Progenitor cell of endocrine pancreas (in vitro differentiated cells): ENCODE measurements at places on chromosomes 11 and 22.

DNA sequence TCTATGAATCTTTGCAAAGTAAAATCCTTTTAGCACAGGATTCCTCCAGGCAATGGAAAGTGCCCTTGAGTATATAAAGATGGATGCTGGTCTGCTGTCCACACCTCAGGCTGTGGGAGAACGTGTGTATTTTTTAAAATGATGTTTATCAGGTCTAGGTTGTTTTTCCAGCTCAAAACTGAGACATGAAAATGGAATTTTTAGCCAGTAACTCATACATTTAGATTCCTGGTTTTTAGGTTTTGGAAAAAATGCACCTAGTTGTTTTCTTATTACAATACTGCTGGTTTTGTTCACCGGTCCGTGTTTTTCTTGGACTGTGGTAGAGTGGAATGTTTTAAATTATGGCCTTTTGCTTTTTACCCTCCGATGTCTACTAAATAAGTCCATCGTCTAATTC lies 554.7 kb downstream of the SOX6 start:
- DNase-seq: no peak

DNA sequence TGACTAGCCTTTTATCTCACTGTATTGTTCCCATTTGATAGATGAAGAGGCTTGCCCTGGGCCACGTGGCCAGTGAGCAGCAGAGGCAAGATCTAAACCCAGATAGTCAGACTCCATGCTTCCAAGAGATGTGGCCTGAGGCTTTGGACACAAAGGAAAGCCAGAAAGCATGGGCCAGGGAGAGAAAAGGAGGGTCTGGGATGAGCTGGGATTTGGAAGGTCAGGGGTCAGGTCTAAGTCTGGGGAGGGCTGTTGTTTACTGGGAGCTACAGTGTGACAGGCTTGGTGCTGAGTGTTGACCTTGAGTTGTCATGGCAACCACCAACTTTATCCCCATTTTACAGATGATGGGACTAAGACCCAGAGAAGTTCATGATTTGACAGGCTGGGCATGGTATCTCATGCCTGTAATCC lies 2.1 kb downstream of the SLC35E4 start:
- DNase-seq: no peak

DNA sequence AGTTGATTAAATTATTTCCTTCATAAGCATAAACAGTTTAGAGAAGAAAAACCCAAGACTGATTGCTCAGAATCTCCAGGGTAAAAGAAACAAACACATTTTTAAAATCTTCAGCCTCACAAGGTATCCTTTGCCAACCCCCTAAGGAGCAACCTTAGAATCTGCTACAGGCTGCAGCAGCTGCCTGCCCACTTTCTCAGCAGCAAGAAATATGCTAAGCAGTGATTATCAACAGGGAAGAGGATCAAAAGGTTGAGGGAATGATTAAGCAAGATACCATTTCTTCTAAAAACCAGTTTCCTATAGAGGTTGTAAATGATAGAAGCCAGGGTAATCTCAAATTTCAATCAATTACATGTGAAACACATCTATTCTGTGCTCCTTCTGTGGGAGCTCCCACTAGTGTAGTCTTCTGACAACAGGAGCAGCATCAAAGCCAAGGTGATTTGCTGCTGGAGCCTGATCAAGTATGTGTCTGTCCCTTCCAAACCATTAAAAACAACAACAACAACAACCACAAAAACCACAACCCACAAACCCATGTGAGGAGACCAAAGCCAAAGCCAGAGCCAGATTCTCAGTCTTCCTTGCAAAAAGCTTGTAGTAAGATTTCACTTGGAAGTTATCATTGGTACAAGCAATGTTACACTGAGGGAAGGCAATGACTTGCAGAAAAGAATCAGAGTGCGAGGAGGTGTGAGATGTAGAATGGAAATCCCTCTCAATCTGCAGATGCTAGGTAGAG lies 761.2 kb downstream of the DLG2 start:
- no peak for DNase-seq

DNA sequence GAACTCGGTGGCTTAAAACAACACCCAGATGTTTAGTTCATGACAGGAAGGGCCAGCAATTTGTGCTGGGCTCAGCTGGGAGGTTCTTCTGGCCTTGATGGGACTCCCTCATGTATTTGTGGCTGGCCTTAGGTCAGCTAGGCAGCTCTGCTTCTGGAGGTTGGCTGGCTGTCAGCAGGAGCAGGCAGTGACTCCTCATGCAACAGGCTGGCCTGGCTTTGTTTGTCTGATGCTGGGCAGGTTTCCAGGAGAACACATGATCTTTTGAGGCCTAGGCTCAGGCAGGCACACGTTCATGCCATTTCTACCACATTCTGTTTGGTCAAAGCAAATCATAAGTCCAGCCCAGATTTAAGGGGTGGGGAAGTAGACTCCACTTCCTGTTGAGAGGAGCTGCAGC lies 571.2 kb downstream of the TBC1D22A start:
- no peak for DNase-seq

- no peak for DNase-seq
Observed at GRCh38 chr11:110061296-110061695, 31.9 kb upstream of the ZC3H12C start.

GRCh38 chr11:13321431-13321830 lies 43.8 kb downstream of the BMAL1 start:
- no peak for DNase-seq

DNA sequence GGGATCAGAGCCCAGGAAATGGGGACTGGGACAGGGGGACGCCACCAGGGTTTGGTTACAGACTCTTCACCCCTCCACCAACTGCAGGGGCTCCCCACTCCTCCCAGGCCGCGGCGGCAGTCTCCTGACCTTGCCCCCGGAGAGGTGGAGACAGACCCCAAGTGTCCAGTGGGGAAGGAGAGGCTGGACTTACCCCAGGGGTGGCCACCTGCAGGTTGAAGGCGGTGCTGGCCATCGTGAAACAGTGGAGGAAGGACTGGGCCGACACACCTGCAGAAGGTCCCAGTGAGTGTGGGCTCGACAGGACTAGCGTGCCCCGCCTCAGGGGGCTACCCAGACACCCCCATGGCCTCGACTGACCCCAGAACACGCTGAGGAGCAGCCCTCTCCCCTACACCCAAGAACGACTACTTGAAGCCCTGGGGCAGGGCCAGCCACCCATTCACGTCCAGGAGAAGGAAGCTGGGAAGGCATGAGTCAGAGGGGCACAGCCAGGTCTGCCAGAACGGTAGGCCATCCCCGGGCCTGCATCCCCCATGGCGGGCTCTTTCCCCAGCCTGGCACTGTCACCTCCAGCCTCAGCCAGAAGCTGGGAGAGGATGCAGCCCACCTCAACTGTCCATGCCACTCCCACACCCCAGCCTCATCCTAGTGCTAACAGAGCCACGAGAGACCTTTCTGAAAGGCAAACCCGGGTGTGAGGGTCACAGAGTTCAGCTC lies 2.3 kb downstream of the GATD1 start:
- DNase-seq: no peak
